T follicular helper cell (primary cell): ENCODE measurements at places on chromosomes 13 and 19.

DNA sequence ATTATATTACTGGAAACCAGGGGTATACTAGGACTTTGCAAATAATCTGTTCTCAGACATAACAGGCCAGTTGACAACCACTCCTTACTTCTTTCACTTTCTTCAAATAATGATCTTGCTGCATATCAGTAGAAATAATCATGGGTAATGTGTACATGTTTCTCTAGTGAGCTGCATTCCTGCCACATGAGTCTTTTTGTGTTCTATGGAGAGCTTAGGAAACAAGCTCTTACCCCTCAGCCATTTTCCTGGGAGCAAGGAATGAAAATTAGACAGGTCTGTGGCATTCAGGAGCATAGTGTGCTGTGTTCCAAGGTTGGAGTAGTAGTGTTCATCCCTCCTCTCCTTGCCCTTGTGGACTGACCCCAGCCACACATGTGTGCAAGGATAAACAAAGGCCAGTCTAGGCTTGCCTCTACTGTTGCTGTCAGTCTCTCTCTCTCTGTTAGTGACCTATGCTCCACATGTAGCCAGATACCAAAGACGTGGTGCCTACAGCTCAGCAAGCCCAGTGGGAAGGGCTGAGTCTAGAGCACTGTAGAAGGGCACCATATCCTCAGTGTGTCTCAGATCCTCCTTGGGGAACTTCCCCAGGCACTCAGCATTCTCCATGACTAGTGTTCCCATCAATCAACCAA lies 11.5 kb upstream of the OXGR1 start:
- DNase-seq: no peak

- DNase-seq: no peak
These were observed 58.3 kb downstream of the RAB20 start for GRCh38 chr13:110503037-110503901.

- no peak for DNase-seq
These were observed 944.8 kb upstream of the PCDH9 start for GRCh38 chr13:68174893-68175292.

GRCh38 chr13:54424344-54424743 lies 1395.7 kb downstream of the OLFM4 start:
- no peak for DNase-seq

DNA sequence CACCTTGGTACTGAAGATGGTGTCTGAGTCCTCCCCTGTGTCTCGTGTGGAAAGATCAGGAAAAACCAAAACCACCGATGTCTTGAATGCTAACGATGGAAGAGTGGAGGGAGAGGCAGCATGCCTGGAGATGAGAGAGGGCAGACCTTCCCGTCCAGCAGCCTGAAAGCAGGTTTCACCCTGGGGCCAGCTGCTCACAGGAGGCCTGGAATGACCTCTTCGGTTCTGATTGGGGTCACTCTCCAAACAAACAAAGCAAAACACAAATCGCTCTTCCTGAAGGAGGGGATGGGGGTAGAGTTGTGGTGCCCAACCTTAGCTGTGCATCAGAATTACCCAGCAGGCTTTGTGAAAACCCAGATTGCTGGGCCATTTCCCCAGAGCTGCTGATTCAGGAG lies 142.3 kb upstream of the SOX1 start:
- no peak for DNase-seq

- no peak for DNase-seq
These were observed 597.3 kb downstream of the DCT start for GRCh38 chr13:93882086-93882651.

DNA sequence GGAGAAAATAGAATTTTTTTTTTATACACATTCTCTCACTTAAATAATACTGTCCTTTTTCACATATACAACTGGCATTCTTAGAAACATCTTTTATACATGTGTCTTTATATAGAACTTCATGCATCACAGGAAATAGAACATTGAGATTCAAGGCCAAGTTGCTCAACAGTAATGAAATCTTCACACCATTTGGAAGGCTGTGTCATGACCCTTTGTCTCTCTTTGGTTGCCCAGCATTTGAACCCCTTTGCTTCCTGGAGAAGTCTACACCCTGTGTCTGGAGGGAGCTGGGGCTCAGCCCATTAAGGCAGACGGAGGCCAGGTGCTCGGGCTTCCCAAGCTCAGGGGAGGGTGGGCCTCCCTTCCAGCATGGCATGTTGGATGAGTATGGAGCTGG lies 41.1 kb downstream of the B3GLCT start:
- DNase-seq: no peak

GRCh38 chr19:48746738-48747575 lies at the start of gene IZUMO1:
IZUMO1 (minus strand) TSS chr19:48746909; CDS start chr19:48745859, 1,050 bp downstream.
- no peak for DNase-seq

DNA sequence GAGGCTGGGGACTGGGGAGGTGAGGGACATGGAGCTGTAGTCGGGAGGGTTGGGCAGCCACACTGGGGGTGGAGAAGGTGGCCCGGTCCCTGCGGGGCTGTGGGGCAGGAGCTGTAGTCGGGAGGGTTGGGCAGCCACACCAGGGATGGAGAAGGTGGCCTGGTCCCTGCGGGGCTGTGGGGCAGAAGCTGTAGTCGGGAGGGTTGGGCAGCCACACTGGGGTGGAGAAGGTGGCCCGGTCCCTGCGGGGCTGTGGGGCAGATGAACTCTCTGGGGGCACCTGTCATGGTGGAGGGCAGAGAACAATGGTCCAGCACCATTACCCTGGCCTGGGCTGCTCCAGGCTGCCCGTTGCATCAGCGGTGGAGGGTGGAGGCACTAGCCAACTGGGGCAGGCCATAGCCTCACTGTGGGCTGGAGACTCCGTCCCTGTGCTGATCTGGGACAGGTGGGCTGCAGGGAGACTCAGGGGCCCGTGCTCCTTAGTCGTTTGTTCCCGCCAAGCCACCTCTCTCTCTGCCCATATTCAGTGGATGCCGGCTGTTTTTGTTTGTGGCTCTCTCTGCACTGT lies 51.4 kb downstream of the ATP11A start:
- DNase-seq: no peak

DNA sequence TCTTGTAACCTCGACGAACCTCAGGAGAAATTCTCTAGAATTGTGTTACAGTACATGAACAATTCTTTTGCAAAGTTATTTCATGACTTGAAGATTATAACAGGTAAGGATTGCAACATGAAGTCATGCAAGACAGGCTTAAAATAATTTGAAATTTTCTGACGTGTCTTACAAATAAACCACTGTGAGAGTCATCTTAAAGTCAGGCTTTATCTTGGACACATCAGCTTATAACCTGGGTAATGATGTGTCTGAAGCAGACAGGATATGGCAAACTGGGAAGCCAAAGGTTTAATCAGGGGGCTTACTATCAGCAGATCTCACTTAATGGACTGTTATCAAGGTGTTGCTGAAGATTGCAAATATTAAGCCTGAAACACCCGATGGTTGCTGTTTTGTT lies 407.8 kb downstream of the KLF5 start:
- DNase-seq: no peak

GRCh38 chr19:44723952-44724319 lies 24.6 kb upstream of the BCL3 start:
- peak; percentile 63 for DNase-seq

GRCh38 chr13:99486996-99487395 lies 14.3 kb upstream of the TM9SF2 start:
- no peak for DNase-seq

- no peak for DNase-seq
These were observed 58.4 kb downstream of the SPRYD7 start for GRCh38 chr13:49877629-49878218.

- DNase-seq: no peak
These were observed 32.7 kb downstream of the STK24 start for GRCh38 chr13:98544104-98544710.

DNA sequence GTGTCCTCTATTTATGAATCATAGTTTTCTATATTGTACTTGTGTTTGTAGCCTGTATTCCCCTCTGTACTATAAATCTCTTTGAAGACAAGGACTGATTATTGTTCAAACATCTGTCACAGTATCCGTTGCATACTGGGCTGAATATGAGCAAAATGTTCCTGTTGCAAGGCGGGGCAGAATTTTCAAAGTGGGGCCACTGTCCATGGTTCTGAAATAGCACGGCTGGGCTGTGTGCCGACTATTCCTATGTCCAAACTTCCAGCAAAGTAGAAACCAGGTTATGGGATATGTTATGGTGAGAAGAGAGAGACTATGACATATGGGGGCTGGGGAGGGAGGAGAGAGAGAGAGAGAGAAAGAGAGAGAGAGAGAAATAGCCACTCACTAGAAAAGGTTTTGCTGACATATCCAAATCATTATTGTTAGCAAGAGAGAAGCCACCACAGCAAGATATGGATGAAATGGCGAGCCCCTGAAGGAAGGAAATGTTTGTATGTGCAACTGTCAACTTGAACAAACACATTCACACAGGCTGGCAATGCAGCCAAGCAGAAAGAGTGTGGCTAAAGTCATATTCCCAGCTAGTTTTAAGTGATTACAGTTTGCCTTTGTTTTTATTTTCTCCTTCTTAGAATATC lies 107.0 kb upstream of the GPR12 start:
- no peak for DNase-seq

DNA sequence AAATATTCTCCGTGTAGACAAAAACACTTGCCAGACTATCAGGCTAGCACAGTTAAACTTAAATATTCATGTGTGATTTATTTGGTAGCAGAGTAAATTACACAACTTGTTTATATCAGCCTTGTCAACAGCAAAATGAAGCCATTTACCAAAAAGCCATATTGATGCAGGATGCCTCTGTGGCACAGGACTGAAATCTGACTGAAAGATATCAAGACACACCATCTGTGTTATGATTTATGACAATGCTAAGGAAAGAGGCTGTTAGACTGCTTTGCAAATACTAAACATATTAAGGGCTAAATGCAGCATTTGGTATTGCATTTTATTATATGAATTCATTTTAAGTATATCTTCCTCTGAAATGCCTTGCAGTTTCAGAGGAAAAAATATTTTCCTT lies 44.8 kb upstream of the FNDC3A start:
- no peak for DNase-seq

DNA sequence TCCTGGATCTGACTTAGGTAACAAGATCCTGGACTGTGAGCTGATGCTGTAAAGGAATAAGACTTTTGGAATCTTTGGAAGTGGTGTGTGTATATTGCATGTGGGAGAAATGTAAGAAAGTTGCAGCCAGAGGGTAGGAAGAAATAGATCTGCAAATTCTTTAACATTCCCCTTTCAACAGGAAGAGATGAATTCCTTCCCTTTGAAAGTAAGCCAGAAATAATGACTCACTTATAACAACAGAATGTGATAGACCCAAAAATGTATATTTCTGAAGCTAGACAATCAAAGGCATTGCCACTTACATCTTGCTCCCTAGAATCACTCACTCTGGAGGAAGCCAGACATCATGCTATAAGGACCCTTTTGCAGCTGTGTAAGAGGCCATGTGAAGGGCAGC lies 9.8 kb upstream of the SIAH3 start:
- no peak for DNase-seq

DNA sequence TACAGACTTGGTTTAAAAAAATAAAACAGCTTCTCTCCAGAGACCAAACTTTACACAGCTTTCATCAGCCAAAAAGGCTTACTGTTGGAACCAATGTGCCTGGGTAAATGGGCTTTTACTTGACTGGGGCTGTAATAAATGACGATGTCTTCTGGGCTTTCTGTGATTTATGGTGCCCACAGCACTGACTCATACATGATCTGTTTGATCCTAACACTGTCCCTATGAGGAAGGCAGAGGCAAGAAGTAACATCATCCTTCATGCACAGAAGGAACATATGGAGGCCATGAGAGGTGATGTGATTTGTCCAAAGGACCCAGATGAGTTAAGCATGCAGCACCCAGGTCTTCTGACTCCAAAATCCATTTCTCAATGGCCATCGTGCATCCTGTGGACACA lies 77.4 kb downstream of the DOCK9 start:
- DNase-seq: no peak

DNA sequence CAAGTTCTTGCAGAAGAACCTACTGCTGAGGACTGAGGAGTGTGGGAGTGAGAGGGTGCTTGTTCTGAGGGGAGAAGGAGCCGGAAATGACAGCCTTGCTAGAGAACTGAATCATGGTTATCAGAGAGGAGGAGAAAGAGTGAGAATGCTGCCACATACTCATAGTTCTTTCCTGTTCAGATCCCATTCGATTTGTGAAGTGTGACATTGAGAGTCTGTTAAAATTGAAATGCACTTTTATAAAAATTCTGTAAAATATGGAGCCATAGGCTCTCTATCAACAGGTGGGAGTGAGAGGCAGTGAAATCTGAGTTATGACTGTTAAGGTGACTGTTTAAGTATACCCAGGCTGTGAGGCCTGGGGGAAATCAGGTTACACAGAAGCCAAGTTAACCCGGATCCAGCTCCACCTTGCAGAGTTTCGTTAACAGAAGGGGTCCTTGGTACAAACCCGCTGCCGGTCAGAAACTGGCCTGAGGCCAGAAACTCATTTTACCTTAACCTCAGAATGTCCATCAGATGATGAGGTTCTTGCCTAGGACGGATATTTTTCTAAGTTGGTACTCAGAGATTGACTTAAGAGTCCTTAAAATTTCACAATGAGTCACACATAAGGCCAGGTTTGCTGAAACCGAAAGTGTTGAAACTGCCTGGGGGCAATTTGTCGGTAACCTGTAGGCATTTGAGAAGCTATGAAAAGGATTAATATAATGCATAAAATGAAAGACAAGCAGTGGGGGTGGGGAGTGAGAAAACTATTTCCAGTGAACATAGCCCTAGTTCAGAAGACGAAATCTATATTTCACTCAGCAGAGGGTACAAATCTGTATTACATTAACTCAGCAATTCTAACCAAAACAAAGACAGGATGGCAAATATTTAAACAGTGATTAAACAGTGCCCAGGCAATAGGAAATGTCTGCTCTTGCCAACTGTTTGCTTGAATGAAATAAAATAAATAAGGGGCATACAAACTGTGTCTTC lies 350.5 kb downstream of the KCNRG start:
- peak; percentile 15 for DNase-seq

DNA sequence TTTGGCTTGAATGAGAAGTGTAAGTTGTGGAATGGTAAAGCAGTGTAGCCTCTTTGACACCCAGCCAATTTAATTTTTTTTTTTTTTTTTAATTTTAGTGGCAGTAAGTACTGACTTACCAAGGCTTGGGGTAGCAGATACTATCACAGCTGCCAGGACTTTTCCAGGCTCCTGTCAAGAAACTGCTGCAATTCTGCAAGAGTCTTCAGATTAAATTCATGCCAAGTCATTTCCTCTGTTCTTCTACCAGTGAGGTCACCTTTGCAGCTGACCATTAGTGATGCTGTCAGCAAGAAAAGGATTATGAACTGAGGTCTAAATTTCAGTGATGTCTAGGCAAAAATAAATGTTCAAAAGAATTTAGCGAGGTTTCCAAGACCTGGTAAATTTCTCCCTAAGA lies 91.2 kb downstream of the GGACT start:
- DNase-seq: no peak

GRCh38 chr19:30669329-30670010 lies 297.3 kb downstream of the ZNF536 start:
- DNase-seq: peak; percentile 11
